Activated naive CD8-positive, alpha-beta T cell treated with anti-CD3 and anti-CD28 coated beads, Interleukin-2, amount 10 ng/mL, durations not matched to agents 7 days and 5 days (primary cell): ENCODE measurements at places on chromosomes 7 and 10.

- DNase-seq = no peak
Observed at GRCh38 chr10:72499701-72500100, 126.2 kb downstream of the MICU1 start.

DNA sequence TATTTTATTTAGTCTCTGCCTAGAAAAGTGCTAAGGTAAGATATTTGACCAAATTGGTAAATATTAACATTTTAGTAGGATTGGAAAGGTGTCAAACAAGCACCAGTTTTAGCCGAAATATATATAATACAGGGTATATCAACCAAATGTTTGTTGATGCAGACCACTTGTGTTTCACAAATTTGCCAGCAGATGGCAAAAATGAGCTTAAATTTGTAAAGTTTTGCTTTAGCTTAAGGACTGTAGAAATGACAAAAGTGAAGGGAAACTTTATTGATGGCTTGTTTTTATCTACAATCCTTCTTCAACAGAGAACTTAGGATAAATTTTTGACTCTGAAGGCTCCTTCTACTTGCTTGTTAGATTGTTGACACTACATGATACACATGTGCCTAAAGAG is 4.8 kb upstream of the POLR1F start:
- no peak for DNase-seq

GRCh38 chr10:110355141-110355831 is 50.6 kb upstream of the SMNDC1 start:
- no peak for DNase-seq

DNA sequence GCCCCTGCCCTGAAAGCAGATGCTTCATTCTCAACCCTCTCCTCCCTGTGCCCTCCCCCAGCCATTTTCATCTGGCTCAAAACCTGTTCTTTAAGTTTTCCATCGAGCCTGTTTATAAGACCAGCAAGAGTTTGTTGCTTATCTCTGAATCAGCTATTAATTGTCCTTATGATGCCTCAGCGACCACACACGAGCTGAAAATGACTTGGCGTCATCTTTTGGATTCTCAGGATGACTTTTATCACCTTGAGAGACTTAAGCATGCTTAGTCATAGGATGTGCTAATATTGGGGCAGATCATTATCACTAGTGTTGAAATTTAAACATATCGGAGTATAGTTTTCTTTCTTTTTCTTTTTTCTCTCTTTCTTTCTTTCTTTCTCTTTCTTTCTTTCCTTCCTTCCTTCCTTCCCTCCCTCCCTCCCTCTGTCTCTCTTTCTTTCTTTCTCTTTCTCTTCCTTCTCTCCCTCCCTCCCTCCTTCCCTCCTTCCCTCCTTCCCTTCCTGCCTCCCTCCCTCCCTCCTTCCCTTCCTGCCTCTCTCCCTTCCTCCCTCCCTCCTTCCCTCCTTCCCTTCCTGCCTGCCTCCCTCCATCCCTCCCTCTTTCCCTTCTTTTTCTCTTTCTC is 184.5 kb downstream of the PHTF2 start:
- no peak for DNase-seq

GRCh38 chr10:127337801-127338200 is 141.4 kb upstream of the INSYN2A start:
- DNase-seq = no peak
